ENCODE measurements at places on chromosomes 11 and 22. TPM values are rescaled to one million over a fixed set of nuclear protein-coding genes. Genes with fewer than 3 reads are reported as not detected.

DNA sequence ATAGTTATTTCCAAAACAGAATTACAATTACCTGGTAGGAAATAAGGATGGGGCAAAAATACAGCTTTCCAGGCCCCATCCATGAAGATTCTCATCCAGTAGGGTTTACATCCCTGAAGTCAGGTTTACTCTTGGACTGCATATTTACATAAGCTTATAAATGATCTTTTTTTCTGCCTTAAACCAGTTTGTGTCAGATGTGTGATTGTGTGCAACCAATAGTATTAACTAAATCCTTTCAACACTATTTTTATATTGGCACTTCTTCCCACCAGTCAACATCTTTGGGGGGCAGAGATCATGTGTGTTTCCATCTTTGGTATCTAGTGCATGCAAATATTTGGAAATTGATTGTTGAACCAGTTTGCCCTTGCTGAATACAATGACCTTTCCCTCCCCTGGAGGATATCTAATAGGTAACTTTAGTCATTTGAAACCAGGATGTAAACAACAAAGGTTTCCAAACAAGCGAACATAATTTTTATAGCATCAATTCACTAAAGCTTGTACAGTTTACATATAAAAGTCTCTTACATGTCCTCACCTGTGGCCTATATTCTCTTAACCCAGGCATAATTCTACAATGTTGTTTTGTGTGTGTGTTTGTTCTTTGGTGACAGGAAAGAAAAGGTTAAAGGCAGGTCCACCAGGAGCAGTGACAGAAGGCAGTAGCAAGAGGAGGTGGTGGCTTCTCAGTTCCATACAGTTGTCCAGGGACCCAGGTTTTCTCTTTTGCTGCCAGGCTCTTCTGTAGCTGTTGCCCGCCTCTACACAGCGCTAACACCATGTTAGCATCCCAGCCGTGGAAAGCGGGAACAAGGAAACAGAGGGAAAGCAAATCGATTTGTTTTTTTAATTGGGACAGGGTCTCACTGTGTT lies 1.7 kb upstream of the ME3 start:
- H3K27me3 ChIP-seq = peaks cover 8% of the 10 kb centered on the region
- no peak for DNase-seq
- H3K27ac ChIP-seq = no peak overlapping the region
- peaks cover 16% of the 10 kb centered on the region for H3K4me1 ChIP-seq

DNA sequence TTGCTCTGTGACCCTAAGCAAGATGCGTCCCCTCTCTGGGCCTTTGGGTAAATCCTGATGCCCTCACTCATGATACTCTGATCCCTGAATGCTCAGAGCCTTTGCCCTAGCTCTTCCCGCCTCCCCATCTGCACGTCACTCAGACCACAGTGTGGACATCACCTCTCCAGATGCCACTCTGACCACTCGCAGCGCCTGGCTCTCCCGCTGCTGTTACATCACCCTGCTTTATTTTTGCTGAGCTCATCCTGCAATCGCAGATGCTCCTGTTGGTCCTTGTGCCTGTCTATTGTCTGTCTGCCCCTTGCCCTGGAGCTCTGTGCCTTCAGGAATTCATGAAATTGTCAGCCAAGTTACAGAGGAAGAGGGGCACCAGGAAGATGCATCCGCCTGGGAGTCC lies 5.5 kb downstream of the OSM start:
- peaks cover 70% of the 10 kb centered on the region for H3K4me1 ChIP-seq
- no peak overlapping the region for H3K27ac ChIP-seq
- no peaks in the 10 kb centered on the region for H3K27me3 ChIP-seq
- no peaks in the 10 kb centered on the region for H3K36me3 ChIP-seq
- no peak overlapping the region for H3K4me3 ChIP-seq
- DNase-seq = no peak

DNA sequence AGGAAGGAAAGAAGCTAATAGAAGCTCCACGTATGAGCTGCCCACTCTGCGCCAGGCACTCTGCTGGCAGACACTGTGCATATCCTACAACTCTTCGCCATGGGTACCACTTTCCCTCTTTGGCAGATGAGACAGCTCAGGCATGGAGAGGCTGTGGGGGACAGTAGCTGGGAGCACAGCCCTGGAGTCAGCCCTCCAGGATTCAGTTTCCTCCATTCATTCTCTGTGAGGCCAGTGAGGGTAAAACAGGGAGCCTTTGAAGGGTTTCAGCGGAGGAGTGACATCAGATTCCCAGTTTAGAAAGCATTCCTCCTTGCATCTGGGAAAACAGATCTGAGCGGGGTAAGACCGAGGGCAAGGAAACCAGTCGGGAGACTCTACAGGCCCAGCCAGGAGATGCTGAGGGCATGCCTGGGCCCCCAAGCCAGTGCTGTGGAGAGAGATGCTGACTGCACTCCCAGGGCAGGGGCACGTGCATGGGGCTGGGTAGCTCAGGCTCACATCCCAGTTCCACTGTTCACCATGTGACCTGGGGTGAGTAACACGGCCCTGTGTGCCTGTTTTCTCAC lies 58.3 kb upstream of the EMID1 start:
- no peak overlapping the region for H3K27ac ChIP-seq
- peaks cover 45% of the 10 kb centered on the region for H3K36me3 ChIP-seq
- no peak overlapping the region for H3K4me3 ChIP-seq
- no peaks in the 10 kb centered on the region for H3K4me1 ChIP-seq
- H3K27me3 ChIP-seq = no peaks in the 10 kb centered on the region
- DNase-seq = no peak

DNA sequence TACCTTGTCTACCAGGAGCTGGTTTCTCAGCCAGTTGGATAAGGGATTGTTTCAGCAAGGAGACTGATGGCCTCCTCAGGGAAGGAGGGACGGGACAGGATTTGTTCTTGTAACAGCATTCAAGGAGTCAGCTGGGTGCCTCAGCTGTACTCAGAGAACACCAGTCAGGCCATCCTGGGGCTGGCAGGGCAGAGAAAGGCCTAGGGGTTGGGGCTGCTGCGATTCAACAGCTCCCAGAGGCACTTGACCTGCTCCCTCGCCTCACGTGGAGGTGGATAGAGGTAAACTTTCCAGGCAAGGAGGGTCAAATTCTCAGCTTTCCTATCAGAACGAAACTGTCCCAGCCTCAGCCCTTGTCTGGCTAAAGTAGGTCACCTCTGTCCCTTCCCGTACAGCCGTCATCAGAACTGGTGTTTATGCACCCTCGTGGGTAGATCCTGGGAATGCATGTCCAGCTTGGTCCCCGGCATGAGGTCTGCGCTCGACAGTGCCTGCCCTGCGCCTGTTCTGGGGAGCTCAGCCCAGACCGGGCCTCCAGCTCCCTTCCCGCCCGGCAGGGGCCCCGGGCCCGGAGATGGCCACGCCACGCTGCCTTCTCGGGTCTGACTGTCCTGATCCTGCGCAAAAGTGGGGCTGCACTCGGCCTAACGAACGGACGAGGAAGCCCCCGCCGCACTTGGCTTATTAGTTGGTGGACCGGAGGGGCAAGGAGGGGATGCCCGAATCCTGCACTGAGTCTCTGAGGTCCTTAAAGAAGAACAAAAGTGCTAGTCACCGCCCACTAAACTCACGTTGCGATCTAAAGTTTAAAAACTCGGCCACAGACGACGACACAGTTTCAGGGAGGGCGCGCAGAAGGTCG lies 762 bp upstream of the CCDC134 start:
- H3K27ac ChIP-seq = peak overlapping the region; percentile 63
- H3K27me3 ChIP-seq = no peaks in the 10 kb centered on the region
- peak; percentile 16 for DNase-seq
- H3K4me1 ChIP-seq = peaks cover 7% of the 10 kb centered on the region
- H3K36me3 ChIP-seq = no peaks in the 10 kb centered on the region
- H3K4me3 ChIP-seq = peak overlapping the region; percentile 99

GRCh38 chr11:43852057-43852636 lies 28.5 kb upstream of the ALKBH3 start:
- H3K27ac ChIP-seq = no peak overlapping the region
- no peaks in the 10 kb centered on the region for H3K36me3 ChIP-seq
- no peaks in the 10 kb centered on the region for H3K27me3 ChIP-seq
- DNase-seq = peak; percentile 70

Gene SLC35C1
- polyA plus RNA-seq = 7.3 TPM

Gene TEX12
- polyA plus RNA-seq = 0.37 TPM

Gene MRGPRX4
- polyA plus RNA-seq = 0.07 TPM

Measured in thymus (tissue), 14 donors.